Brain pericyte (primary cell): ENCODE measurements at places on chromosomes 16 and 17.

DNA sequence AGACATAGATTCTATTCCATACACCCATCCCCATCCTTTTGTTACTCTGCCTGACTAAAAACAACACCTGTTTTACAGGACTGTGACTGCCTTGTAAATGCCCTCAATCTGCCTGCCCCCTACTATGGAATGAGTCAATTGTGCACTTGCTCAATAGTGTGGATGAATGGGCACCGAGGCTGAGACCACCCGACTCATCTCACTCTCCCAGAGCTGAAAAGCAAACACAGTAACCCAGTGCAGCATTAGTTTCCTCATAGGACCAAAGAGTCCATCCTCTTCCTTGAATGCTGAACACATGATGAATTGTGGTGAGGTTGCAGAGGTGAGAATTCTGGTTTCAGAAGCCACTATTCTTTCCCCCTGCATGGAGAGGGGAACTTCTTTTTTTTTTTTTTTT is 233.7 kb downstream of the ZFHX3 start:
- no peak for DNase-seq

- no peak for DNase-seq
Measured at GRCh38 chr17:2814481-2815341, 18.5 kb downstream of the RAP1GAP2 start.

DNA sequence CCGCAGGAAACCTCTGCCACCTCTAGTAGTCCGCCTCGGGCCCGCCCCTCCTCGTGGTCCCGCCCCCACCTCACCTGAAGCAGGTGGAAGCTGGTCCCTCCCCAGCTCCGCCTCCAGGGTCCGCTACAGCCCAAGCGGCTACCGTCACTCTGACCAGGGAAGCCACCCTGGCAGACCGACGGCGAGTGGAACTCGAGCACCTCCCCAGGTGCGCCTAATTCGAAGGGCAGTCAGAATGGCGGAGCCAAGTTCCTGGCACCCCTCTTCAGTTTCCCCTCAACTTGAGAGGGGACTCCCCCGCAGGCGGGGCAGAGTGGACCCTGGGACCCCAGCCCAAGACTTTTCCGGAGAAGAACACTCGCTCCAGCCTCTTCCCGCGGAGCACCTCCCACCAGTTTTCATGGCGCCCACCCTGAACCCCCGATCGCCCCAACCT is 507 bp downstream of the FHOD1 start:
- DNase-seq = no peak

- no peak for DNase-seq
Measured at GRCh38 chr17:65173976-65174683, 37.0 kb downstream of the RGS9 start.

- DNase-seq = no peak
Measured at GRCh38 chr17:67027031-67027628, 17.2 kb upstream of the CACNG1 start.

DNA sequence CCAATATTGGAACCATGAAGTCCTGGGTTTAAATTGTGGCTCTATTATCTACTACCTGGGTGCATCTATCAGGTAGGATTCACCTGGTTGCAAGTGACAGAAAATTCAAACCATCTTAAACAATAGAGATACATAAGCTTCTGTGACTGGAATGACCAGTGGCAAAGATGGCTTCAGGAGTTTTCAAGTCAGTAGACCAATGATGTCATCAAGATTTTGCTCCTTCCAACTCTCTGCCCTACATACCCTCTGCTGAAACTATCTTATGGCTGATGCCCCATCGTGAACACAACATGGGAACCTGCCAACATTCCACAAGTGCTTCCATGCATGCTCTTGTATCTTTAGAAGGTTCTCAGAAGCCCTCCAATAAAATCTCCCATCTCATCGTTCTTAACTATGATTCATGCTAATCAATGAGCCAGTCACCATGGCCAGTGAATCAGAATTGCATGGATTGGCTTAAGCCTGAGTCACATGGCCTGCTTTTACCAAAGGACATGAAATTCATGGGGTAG is 180.9 kb downstream of the GRIN2A start:
- DNase-seq = no peak

DNA sequence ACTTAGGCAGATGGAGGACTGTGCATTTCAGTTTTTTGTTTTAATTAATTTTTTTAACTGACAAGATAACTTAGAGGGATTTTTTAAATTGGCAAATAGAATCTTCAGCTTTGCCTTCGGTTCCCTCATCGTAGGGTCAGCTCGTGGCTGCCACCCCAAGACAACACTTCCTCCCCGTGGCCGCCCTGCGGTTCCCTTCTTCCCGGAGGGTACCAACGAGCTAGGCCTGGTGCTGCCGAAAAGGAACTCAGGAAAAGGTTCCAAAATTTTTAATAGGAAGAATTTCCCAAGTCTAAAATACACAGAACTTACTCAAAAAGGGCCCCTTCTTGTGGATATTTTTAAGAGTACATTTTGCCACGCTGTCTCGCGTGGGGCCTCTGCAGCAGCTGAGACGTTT is 210.4 kb upstream of the CHMP6 start:
- DNase-seq = no peak

GRCh38 chr16:3459401-3460090 is 16.1 kb downstream of the NAA60 start:
- no peak for DNase-seq

DNA sequence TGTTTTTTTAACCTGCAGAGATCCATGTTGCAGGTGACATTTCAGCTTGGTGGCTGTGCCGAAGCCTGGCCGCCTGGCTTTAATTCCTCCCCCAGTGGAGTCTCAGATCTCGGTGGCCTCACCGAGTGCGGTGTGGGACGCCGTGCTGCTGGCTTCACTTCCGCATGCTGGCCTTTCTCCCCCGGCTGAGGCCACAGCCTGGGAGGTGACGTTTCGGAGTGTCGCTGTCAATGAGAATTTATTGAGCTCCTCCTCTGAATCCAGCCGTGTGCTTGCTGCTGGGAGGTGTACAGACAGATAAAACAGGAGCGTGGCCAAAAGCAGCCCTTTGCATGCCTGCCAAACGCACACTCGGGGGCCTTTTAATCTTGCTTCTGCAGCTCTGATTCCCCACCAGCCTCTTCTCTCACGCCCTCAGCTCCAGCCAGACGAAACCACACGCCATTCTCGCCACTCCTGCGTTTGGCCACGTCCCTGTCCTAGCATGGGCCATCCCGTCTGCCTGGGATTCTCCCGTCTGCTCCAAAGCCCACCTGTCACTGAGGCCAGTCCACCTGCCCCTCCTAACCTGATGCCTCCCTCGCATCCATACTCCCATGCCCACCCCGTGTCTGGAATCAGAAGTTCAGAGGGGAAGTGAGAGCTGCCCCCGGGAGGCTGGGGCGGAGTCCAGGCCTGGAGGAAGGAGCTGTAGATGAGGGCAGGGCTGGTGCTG is 3.6 kb downstream of the GSE1 start:
- no peak for DNase-seq

DNA sequence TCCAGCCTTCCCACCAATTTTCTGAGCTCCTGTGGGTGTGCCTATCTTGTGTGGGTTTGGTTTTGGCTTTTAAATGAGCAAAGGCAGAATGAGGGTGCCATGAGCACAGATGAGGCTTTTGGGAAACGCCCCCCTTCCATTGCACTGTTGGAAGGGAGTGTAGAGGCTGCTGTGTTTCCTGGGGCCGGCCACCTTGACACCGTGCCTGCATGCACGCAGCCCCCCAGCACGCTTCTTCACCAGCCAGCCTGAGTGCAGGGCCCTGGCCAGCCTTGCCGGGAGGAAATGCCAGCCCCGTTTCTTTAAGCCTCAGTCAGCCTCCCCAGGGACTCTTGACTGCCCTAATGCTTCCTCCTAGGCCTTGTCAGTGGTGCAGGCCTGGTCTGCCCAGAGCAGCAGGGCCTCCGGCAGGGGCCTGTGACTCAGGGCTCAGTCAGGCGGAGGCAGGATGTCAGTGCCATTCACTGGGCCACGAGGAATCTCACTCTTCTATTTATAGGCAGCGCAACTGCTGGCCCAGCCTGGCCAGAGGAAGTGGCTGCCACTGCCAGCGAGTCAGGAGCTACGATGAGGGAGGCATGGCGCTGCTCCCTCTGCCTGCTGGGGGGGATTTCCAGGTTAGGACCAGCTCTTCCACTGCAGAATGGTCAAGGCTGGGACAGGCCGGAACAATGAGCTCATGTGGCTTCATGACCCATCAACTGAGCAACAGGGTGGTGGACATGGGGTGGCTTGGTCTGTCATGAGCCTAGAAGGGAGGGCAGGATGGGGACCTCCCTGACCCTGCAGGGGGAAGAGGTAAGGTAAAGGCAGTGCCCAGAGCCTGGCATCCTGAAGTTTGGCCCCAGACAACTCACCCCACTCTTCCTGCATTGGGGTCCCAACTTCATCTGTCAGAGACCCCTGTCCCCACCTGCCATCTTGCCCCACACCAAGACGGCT is 205.2 kb downstream of the RAB11FIP4 start:
- peak; percentile 84 for DNase-seq

DNA sequence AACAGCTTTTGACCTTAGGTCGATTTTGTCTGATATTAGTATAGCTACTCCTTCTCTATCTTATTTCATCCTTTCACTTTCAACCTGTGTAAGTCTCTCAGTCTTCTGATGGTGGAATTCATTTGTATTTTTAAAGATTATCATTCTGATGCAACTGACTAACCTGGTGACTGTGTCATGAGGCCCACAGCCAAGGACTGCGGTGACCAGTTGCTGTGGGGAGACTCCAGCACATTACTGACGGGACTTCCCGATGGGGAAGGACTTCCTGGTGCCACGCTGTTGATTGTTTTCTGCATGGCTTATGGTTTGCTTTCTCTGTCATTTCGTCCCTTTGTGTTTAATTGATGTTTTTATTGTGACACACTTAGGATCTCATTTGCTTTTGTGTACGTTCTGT is 34.2 kb downstream of the RMI2 start:
- no peak for DNase-seq

- DNase-seq = no peak
Measured at GRCh38 chr17:36972186-36972700, 23.5 kb downstream of the AATF start.

DNA sequence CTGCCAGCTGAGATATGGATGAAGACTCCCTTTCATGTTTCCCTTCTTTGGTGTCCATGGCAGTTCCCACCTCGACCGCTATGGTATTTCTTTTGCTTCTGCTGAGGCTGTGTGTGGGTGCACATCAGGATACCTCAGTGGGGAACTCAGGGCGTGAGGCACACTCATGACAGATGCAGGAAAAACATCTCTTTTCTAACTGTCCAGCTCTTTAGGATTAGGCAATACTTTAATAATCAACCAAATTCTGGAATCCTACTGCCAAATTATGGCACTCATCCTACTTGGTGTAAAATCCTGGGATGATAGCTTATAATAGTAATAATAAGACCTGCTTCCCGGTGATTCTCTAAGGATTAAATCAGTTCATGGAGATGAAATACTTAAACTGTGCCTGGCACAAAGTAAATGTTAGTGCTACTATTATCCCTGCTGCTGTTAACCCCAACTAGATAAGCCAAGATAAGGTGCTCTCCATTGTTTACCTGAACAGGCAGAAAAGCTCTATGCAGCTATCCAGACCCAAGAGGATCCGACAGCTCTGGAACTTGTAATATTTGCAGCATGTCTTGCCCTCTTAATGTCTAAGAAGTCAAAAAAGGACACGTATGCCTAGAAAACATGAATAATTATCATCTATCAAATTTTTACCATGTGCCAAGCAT is 543.3 kb downstream of the WWOX start:
- no peak for DNase-seq

DNA sequence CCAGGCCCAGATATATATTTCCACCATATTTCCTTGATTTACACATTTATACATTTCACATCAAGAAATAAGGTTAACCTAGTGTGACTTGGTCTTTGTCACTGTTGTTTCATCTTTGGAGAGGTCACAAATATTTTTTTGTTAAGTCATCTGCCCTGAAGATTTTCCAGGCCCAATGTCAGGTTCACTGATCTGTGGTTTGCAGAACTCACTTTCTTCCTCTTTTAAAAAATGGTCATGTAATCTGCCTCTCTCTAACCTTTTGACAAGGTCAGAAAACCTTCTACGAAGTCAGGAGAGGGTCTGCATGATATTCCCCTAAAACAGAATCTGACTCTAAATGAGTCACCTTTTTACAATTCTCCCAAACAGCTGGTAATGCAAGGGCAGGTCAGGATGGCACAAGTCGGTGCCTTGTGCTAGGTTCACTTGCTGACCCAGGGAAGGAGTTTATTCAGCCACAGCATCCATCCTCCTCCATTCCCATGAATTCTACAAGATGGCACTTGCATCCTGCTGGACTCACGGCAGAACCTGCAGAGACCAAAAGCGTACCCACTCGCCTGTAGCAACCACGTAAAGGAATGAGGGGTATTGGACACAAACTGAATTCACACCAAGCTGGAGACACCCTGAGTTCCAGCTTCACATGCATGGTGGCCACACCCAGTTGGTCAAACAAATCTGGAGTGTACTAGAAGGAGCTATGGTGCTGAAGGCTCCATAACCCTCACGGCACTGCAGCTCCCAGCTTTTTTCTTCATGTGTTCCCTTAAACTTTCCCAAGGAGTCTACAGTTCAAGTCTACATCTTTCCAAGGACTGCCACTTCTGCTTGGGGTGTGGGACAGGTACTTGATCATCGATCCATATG is 1.6 kb upstream of the KIAA0513 start:
- no peak for DNase-seq

- no peak for DNase-seq
Measured at GRCh38 chr16:66141885-66142284, 224.6 kb upstream of the CDH5 start.

DNA sequence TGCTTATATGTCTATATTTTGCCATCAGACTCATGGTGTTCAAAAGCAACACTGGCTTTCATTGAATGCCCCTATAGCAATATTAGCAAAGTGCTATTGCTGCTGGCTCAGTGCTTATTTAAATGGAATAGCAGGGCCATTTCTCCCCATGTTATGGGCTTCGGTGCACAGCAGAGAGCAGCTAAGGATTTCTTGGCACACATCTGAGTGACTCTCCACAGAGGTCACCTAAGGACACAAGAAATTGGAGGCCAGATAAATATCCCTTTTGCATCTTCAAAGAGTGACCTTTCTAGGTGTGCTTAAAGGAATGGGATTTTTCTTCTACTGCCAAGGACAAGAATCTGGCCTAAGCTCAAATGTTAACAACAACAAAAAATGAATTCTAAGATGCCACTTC is 751.8 kb downstream of the CDH11 start:
- no peak for DNase-seq

GRCh38 chr16:86117756-86118155 is 218.8 kb downstream of the IRF8 start:
- no peak for DNase-seq

DNA sequence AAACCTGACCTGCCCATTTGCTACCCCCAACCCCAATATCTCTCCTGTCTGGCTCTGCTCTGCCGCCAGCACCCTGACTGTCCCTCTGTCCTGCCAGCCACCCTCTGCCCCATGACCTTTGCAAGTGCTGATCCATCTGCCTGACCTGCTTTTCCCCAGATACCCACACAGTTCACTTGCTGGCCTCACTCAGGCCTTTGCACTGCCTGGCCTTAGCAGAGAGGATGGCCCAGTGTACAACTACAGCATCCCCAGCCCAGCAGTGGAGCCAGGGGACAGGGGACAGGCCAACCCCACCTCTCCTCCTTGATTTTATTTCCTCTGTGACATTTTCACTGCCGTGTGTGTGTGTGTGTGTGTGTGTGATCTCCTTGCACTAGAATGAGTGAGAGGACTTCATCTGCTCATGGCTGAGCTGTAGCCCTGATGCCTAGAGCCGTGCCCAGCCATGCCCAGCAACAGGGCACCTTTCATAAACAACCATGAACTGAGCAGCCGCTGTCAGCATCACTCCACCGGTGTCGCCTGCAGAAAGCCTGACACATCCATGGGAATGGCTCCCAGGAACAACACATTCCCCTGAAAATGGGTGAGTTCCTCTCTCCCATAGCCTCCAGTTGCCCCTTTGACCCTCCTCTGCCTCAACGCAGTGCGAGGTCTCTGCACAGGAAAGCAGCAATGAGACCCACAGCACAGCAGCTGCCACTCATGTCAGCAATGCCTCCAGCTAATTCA is 36.0 kb upstream of the RBFOX3 start:
- no peak for DNase-seq
